Activated CD4-positive, alpha-beta T cell treated with anti-CD3 and anti-CD28 coated beads for 4 hours (primary cell): ENCODE measurements at places on chromosomes 3 and 15.

GRCh38 chr3:62558549-62559112, 185.3 kb upstream of the FEZF2 start:
- no peak for DNase-seq

GRCh38 chr3:150775001-150775599, 12.1 kb upstream of the SIAH2 start:
- DNase-seq: no peak

- DNase-seq: no peak
These were observed 81.6 kb downstream of the MCTP2 start for GRCh38 chr15:94312946-94313345.

DNA sequence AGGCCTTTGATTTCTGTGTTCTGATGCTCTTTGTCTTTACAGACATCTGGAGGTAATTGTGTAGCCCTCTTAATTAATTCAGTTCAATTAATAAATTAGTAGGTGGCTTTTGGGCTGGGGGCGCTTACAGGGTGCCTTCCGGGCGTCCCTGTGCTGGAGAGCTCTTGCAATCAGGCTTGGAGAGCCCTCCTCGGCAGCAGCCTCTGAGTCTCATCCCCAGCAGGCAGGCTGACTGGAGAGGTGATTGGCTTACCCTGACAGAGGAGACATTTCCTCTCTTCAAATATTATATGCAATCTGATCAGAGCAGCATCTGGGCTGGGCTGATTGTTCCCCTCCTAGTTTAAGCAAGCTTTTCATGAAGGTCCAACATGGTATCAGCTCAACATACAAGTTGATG, 250.7 kb downstream of the LPP start:
- no peak for DNase-seq

- no peak for DNase-seq
These were observed 11.5 kb upstream of the DNAJC13 start for GRCh38 chr3:132405609-132406299.

GRCh38 chr3:36964817-36965216, 20.0 kb upstream of the TRANK1 start:
- DNase-seq: no peak

GRCh38 chr15:92906563-92907081, 6.5 kb downstream of the CHD2 start:
- DNase-seq: peak; percentile 62

- DNase-seq: no peak
These were observed 244.3 kb upstream of the MCTP2 start for GRCh38 chr15:93987068-93987467.

GRCh38 chr3:57354768-57355167, 62.3 kb upstream of the ASB14 start:
- no peak for DNase-seq

- no peak for DNase-seq
These were observed 36.2 kb downstream of the KLHL18 start for GRCh38 chr3:47318916-47319315.
